ENCODE measurements at places on chromosomes 7 and 10.
A peak's percentile ranks its signal among the peaks of the same experiment; 100 is the strongest.

- peak; percentile 54 for DNase-seq
These were observed 47.8 kb upstream of the NKX2-3 start for GRCh38 chr10:99484626-99485581.

DNA sequence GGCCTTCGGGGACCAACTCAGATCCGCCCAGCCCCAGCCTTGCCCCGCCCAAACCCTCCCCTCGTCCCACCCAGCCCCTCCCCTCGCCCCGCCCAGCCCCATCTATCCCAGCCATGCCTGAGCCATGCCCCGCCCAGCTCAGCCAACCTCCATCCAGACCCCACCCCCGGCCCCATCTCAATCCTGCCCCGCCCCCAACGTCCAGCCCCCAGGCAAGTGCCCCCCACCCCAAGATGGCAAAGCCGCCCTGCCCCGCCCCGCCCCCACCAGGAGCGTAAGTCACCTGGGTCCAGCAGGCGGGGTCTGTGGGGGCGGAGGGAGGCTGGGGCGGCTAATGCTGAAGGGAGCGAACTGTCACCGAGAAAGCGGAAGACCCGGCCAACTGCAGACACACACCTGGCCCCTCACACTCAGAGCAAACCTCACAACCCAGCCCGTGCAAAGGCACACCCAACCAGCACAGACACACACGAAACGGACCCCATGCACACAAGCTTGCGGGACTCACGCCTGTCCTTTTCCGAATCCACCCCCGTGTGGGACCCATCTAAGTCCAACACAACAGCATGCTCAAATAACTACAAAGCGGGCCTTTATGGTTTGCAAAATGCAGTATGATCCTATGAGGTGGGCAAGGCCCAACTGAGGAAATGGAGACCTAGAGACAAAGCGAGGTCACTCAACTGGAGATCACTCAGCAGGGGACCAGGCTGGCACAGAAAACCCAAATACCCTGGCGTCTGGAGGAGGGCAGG, 11.5 kb upstream of the OGA start:
- DNase-seq: peak; percentile 64

DNA sequence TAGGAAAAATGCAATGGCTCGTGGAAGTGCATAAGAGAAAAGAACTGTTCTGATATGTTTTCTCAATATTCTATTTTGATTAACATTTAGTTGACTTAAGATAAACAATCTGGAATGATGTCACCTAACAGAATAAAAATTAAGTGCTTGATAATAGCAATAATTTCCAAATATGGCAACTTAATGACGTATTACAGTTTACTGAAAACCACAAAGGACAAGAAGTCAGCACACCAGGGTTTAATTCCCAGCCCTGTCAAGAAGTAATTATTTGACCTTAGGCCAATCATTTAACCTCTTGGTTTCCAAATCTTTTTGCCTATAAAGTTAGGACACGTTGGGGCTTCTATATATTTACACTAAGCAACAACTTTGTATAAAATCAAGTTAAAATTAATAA, 95.7 kb downstream of the CABCOCO1 start:
- no peak for DNase-seq

DNA sequence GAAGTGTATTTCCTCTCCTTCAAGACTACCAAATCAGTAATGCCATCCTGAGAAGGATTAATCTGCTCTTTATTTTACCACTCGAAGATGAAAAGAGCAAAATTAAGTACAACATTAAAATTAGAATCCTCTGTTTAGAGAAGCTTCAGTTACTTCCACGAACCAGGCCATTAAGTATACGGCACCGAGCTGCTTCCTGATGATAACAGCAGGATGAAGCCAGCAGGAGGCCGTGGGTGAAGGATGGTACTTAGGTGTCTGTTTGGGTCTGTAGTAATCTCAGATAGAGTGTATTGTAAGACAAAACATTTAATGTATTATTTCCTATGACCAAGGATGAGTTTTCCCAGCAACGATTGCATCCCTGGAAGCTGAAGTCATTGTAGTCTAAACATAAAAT, 362.8 kb downstream of the SFMBT2 start:
- DNase-seq: no peak

- no peak for DNase-seq
These were observed 15.5 kb downstream of the ZNF488 start for GRCh38 chr10:47368431-47369180.

GRCh38 chr7:139125657-139126056, 16.1 kb upstream of the ZC3HAV1 start:
- DNase-seq: no peak

- DNase-seq: no peak
These were observed 754.2 kb downstream of the GRID1 start for GRCh38 chr10:85612378-85612775.

DNA sequence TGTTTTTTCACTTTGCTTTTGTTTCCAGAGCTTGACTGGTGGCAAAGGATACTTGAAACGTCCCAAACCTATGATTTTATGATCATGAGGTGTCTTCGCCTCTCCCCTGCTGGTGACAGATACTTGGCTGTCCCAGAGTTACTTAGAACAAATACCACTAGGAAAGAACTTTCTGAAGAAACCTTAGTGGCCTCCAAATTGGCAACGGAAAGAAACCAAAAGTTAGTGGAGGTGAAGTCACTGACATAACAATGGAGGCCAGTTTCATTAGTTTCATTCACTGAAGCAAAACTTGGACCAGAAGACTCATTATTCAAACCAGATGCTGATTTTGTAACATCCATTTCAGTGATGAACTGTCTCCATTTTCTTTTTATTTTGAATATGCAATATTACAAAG, 68.6 kb downstream of the JAZF1 start:
- no peak for DNase-seq

DNA sequence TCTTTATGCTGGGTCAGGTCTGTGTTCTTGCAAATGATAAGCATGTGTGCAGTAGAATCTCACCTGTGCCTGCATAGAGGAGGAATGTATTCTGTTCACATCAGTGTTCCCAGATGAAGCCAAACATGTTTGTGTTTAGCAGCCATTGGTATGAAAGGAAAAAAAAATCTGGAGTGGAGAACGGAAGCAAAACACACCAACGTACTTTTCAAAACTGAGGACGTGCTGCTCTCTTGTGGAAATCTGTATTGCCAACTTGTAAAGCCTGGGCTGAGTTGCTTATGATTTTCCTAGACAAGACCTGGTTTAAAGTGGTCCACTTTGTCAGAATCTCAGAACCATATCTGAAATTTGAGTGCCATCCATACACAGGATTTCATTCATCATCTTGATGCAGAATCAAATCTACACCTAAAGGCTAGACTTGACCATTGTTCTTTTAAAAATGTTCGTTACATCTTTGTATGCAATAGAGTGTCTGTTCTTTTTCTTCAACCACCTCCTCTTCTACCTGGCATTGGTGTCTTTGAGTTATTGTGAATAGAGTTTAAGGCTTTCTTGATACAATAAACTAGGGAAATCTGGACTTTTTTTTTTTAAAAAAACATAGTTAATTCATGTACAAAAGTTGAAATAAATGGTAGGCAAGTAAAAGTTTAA, 367.7 kb downstream of the PHF14 start:
- DNase-seq: peak; percentile 49

- DNase-seq: no peak
These were observed 10.1 kb upstream of the HOXA13 start for GRCh38 chr7:27209933-27210440.

All from ELF-1 (cell line).